ENCODE measurements at places on chromosomes 7 and 10.

DNA sequence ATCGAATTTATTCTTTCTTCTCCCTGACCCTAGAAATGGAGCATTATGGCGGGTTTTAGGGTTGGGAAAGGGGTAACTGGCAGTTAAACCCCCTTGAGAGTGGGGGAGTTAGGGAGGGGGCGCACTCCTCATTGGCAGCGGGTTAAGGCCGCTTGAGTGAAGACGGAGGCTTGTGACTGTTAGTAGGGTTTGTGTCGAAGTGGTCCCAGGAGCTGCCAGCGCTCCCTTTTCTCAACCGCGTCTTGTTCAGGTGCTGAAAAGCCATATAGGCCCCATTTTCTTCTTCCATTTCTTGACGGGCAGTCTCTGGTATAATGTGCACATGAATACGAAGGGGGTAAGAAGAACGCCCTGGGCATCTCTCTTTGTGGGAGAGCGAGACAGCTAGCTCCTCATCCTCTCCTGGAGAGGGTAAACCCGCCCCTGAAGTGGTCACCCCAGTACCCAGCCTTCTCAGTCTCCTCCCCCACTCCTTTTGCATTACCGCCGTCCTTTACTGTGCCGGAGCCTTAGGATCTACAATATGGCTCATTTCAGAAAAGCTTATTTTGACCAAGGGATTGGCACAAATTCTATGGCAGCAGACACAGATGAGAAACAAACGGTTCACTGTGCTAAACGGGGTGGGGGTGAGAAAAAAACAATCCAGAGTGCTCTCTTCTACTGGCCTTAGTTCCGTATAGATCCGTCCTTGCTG, 836 bp downstream of the KMT2E start:
- DNase-seq, result peak; percentile 66

- DNase-seq, result no peak
Observed at GRCh38 chr10:71848325-71849275, 2.5 kb downstream of the PSAP start.

GRCh38 chr7:24609059-24609458, 35.8 kb downstream of the PALS2 start:
- DNase-seq, result no peak

DNA sequence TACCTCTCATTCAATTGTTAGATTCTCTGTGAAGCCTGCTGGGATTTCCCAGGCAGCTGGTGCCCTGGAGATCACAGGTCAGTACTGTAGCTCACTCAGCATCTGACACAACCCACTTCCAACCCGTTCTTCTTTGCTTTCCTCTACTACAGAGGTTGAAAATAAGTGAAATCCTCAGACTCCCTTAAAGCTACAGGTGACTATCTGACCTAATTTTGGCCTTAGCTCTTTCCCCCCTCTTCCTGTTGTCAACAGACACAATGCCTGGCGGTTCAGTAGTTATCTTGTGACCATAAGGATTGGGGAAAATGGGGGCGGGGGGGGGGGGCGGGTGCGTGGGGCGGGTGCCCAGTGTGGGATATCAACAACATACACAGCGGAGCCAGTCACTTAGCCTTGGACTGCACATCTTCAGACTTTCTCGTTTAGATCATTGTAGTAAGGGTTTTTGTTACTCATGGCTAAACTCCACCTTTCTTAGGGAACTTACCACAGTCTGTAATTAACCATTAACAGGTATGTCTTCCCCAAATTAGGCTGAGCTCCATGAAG, 37.8 kb downstream of the MTPN start:
- DNase-seq, result no peak

- no peak for DNase-seq
Observed at GRCh38 chr10:11663763-11664555, 52.5 kb upstream of the USP6NL start.

GRCh38 chr10:86073199-86073977, 293.2 kb downstream of the GRID1 start:
- DNase-seq, result no peak

DNA sequence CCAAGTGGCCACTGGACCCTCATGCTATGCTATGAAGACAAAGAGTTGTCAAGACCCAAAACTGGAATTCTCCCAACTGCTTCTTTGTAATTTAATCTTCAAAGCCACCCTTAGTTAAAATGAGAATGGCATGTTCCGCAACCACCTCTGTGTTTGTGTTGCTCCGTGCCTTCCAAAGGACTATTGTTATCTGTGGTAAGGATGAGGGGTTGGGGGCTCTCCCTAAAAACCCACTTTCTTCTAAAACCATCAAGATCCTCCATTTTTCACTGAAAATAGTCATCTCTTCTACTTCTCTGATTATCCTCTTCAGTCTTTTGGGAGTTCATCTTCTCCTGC, 222.1 kb upstream of the AOAH start:
- DNase-seq, result no peak

DNA sequence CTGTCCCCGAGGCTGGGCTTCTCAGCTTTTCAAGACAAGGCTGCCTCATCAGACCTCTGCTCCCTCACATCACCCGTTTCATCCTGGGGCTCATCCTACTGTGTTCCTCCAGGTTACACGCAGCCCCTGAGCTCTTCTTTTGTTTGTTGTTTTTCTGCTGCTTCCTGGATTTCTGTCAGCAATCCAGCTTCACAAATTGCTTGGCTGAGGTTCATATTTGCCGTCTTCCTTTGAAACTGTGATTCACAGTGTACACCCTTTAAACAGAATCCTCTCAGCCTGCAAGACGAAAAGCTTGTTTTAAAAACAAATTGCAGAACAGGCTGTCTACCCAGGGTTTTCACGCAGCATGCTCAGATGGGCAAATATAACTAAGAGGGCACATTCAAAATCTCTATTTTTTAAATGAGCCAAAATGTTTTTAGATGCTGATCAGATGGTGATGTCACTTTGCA, 39.1 kb upstream of the PARD3 start:
- no peak for DNase-seq

- DNase-seq, result no peak
Observed at GRCh38 chr10:45514291-45515270, 140.6 kb downstream of the ALOX5 start.

DNA sequence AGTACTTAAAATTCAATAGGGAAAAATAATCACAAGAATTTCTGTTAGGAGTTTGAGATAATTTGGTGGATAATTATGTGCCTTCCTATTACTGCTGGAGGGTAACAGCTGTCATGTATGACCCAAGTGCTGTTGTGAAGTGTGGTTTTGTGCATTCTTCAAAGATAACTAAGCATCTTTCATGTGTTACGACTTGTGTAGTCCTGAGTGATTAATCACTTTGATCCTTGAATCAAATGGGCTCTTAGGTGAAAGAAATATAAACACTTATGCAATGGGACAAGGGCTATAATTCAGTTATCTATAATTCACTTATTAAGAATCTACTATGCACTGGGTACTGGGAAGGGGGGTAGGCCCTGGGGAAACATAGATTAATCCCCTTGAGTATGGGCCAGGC, 89.0 kb downstream of the CH25H start:
- DNase-seq, result no peak

DNA sequence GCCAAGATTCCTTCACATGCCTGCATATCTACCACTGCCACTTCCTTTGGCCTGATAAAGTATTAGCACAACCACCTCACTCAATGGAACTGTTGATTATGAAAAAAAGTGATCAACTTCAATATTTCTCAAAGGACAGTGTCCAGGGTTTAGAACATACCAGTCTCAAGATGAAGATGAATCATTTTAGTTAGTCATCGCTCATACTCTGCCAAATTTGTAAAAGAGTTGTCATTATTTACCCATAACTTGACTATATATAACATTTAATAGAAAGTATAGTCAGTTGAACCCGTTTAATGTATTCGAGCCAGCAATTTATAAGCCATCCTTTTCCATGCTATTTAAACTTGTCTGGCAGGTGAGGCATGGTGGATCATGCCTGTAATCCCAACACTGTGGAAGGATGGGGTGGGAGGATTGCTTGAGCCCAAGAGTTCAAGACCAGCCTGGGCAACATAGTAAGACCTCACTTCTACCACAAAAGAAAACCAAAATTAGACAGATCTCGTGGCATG, 33.2 kb downstream of the SPAM1 start:
- DNase-seq, result no peak

DNA sequence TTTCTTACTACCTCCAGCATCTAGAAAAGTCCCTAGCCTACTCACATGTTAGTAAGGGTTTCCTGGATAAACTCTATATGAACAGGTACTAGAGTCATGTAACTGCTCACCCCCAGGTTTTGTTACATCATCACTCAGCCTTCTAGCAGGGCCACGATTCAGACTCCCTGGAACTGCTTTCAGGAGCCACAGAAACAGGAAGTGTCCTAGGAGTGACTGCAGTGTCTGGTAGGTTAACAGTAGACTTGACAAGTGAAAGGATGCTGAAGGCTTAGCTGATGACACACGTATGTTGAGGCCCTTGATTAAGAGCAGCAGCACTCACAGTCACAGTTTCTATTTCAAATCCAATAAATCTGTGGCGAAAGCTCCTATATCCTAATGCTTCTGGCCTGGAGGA, 101.2 kb downstream of the DNMBP start:
- no peak for DNase-seq

DNA sequence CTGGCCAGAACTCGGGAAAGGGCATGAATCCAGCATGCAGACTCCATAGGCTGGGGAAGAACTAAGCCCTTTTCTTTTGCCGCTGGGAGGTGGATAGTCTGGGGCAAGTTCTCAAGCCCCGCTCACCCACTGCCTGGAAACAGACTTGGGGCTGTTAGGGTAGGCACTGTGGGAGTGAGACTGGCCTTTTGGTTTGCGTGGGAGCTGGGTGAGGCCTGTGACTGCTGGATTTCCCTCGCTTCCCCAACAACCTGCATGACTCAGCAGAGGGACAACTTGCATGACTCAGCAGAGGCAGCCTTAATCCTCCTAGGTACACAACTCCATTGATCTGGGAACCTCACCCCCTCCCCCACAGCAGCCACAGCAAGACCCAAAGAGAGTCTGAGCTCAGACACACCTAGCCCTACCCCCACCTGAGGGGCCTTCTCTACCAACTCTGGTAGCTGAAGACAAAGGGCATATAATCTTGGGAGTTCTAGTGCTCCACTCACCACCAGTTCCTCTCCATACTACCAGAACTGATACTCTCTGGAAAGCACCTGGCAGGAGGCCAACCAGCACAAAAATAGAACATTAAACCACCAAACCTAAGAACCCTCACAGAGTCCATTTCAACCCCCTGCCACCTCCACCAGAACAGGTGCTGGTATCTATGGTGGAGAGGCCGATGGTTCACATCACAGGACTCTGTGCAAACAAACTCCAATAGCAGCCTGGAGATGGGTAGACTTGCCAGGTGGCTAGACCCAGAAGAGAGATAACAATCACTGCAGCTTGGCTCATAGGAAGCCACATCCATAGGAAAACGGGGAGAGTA, 81.4 kb upstream of the LAMB4 start:
- no peak for DNase-seq

DNA sequence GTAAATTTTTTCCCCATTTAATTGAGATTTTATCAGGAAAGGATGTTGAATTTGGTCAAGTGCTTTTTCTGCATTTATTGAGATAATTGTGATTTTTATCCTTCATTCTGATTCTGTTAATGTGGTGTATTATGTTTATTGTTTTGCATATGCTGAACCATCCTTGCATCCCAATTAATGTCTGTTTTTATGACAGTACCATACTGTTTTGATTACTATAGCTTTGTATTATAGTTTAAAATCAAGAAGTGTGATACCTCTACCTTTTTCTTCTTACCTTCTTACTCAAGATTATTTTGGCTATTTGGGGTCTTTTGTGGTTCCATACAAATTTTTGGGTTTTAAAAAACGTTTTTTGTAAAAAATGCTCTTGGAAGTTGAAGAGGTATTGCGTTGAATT, 357.2 kb downstream of the REEP3 start:
- DNase-seq, result no peak

DNA sequence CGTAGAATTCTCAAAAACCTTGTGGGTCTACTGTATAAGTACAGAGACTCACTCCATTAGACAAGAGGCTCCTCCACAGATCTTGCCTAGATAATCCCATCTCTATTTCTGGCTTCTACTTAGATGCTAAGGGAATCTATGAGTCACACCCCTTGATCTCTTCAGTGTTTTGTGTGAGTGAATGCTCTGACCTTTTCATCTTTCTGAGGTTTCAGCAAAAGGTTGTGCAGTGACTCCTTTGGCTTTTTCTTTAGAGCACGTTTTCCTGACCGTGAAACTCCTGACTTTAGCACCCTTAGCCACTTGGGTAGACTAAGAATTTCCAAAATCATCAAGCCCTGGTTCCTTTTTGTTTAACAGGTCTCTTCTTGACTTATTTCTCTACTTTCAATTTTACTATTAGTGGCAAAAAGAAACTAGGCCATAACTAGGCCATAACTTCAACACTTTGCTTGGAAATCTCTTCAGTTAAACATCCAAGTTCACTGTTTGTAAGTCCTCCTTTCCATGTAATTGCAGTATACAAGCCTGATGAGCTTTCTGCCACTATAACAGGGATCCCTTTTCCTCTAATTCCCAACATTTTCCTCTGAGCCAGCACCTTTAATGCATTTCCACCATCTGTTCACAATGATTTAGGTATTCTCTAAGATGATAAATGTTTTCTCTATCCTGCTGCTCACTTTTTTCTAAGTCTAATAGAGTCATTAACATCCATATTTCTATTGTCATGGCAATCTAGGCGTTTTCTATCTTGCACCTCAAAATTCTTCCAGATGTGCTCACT, 19.4 kb downstream of the COPG2 start:
- no peak for DNase-seq

DNA sequence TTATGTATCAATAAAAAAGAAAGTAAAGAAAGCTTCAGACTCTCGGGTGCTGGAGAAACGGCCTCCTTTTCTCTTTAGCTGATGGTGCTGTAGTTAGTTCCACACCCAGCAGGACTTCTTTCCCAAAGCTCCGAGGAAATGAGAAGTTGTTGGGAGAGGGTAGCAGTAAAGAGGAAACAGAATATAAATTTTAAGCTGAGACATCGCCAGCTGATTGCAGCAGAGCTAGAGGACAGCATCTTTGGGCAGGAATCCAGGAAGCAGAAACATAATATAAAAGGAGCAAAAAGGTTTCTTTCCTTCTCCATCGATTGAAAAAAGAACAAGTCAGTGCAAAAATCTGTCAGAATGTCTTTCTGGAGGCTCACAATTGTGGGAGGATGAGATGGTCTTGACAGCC, 616.9 kb upstream of the FOXK1 start:
- no peak for DNase-seq

DNA sequence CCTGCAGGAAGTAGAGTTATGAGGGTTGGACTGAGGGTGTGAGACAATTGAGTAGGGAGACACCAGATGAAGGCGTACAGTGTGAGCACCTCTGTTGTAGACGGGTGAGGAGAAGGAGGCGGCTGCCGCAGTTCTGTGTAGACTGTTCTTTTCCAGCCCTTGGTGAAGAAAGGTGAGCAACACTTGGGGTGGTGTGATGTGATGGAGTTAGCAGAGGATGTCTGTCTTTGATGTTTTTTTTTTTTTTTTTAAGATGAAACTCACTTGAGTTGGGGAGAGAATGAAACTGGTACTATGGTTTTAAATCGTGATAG, 42.8 kb upstream of the RNF216 start:
- no peak for DNase-seq
